ENCODE measurements at places on chromosomes 11 and 22.

GRCh38 chr11:66969584-66970225 is 5.4 kb upstream of the C11orf86 start:
- DNase-seq, result peak; percentile 61

DNA sequence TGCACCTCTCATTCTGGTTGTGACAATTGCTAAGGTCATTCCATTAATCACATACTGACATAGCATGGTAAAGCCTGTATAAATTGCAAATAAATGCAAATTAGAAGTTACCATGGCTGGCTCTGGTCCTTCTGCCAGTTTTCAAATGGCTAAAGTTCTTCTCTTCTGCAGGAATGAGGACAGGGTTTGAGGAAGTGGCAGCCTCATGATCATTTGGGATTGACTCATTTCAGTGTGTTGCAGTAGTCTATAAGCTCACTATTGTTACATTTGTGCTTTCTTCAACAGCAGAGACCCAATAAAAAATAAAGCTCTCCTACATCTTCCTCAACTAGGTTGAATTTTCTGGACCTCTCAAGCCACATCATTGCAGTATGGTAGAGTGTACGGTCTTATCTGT is 60.3 kb downstream of the NECTIN1 start:
- no peak for DNase-seq

- DNase-seq, result no peak
Measured at GRCh38 chr11:106288822-106289387, 211.4 kb downstream of the AASDHPPT start.

DNA sequence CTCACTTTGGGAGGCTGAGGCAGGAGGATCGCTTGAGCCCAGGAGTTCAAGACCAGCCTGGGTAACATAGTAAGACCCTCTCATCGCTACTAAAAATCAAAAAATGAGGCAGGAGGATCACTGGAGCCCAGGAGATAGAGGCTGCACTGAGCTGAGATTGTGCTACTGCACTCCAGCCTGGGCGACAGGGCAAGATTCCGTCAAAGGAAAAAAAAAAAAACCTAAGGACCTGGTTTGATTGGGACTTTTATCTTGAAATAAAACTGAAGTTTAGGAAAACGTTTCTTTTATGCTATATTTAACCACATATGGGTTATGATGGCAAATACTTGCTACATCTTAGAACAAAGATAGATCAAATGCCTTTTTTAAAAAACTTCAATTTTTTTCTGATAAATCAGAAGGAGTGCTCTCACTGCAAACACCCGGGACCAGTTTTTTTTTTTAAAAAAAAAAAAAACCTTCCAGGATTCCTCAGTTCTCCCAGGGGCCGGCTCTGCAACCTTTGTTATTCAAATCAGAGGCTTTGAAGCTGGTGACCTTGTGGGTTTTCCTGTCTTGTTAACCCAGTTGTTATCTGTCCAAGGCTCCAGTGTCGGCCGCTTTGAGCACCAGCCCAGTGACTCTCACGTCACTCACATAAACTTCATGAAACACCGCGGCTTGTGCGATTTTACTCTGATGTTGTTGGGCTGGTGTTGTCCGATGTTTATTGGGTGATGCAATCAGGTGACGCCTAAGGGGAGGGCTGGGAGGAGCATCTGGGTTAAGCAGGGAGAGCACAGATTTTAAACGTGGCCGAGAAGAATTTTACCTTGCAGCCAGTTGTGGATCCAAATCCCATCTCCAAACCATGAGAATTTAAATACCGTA is 24.7 kb upstream of the SLC22A12 start:
- peak; percentile 91 for DNase-seq

GRCh38 chr11:78954696-78955095 is 380.0 kb upstream of the NARS2 start:
- no peak for DNase-seq

DNA sequence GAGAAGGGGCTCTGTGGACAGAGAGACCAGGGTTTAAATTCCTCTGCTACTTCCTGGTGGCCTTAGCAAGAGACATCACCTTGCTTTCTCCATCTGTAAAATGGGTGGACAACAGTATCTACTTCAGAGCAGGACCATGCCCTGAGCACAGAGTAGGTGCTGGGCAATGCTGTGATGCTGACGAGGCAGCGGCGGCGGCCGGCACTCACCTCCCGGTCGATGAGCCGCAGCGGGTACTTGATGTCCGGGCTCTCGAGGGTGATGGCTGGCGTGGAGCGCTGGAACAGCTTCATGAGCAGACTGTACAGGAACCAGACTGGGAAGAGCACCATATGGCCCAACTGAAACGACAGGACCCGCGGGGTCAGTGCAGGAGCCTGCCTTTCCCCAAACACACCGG is 3.9 kb downstream of the ATP5MGL start:
- no peak for DNase-seq

GRCh38 chr11:47489395-47489755 is 40.4 kb upstream of the RAPSN start:
- DNase-seq, result no peak

GRCh38 chr11:111246956-111247355 is 1.4 kb downstream of the POU2AF2 start:
- no peak for DNase-seq

GRCh38 chr22:42889304-42889703 is 32.2 kb upstream of the ARFGAP3 start:
- no peak for DNase-seq

- no peak for DNase-seq
Measured at GRCh38 chr11:121714351-121714750, 261.6 kb upstream of the SORL1-AS1 start.

- DNase-seq, result no peak
Measured at GRCh38 chr11:10352921-10353550, 48.2 kb downstream of the ADM start.

DNA sequence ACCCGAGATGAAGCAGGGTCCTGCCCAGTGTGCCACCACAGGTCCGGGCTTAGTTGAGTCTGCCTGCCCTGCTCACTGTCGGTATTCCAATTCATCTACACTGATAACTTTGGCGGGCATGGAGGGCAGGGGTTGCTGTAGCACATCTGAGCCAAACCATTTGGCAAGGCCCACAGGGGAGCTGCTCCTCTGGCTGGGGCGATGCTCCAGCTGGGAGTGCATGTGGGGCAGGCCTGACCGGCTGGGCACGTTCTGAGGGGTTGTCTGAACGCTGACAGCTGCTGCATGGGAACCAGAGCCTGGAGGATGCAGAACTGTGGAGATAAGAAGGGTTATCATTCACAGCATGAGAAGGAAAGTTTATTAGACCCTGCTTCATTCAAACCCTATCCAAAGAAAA is 40.4 kb downstream of the DRG1 start:
- no peak for DNase-seq

DNA sequence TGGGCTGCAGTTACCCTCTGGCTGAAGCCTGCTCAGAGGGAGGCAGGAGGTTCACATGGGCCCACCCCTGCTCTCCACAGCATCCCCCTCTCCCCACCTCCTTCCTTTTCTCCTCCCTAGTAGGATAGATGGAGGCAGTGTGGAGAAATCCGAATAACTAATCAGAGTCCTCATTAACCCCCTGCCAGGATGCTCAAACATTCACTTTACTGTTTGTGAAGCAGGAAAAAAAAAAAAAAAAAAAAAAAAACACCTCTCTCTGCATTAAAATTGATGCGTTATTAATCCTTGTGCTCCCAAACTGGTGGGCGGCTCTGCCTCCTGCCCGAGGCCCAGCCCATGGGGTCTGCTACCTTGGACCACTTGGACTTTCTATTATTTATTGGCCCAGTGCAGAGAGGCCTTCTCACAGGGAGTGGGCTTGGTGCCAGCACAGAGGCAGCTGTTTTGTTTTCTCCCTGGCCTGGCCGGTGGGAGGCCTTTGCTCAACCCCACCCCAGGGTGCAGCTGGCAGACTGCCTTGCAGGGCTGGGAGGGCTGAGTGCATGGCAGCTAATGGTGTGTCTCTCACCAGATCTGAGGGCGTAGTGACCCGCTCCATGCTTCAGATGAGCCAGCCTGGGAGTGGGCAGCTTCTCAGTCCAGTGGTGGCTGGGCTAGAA is 150.7 kb downstream of the PKNOX2 start:
- peak; percentile 60 for DNase-seq

DNA sequence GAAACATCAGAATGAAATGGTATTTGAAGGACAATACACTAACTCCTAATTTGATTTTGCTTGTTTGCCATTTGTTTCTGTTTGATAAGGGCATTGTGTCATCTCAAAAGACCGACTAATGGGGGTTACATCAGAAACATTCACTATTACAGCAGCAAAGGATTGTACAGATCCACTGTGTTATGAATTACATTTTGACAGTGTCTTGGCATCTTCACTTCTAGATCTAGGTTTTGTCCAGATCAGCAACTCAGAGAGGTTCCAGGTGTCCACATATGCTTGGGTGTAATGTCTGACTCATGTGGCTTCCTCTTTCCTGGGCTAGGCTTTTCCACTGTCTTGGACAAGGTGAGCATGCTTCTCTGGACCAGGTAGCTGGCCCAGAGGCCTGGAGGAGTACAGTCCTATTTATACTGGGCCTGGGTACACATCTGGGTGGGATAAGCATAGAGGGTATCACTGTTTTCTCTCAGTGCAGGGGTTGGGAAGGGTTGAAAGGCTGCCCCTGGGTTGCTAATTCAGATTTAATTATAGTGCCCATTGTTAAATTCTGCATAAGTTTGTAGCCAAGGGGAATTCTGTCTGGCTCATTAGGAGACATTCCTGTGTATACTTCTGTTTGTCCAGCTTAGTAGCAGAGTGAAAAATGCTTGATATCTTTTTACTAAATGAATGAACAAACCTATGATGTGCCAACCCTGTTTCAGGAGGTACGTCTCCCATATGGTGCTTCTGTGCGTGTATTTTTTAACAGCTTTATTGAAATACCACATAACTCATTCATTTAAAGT is 23.8 kb downstream of the DDI1 start:
- peak; percentile 40 for DNase-seq

GRCh38 chr11:504053-504993 is 2.7 kb downstream of the RNH1 start:
- peak; percentile 47 for DNase-seq

DNA sequence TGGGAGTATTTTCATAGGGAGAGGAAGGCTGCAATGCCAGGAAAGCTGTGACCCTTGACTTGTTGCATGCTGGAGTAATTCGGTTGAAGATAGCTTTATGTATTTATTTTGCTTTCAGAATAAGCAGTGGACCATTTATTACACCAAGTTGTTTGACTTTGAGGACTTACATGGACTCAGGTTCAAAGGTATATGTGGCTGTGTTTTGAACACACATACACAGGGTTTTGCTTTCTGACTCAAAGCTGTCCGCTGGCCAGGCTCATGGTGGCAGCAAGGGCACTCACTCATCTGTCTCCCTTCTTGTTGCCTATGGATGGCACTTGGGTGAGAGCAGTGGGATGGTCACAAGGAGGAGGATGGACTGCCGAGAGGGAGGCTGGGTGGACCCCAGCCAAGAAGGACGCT is 6.5 kb downstream of the TIMP3 start:
- DNase-seq, result no peak

DNA sequence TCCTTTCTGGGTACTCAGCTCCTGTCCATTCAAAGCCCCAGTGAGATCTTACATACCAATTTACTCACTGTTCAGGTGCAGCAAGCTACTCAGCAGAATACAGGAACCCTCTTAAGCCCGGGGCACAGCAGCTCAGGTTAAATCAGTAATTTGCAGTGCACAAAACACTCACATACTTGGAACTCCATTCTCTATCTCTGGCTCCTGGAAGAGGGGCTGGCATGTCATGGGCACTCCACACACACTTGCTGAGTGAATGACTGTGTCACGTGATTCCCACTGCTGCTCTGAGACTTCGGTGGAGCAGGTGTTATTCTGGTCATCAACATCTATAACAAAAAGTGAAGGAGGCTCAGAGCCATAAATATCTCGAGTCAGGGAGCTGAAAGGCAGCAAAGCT is 157.3 kb upstream of the BDNF start:
- no peak for DNase-seq

- DNase-seq, result peak; percentile 43
Measured at GRCh38 chr22:46390652-46391301, 55.3 kb downstream of the TRMU start.

GRCh38 chr11:79940974-79941735 is 500.3 kb upstream of the TENM4 start:
- DNase-seq, result no peak

- DNase-seq, result peak; percentile 11
Measured at GRCh38 chr22:43260331-43261231, 73.6 kb upstream of the TTLL12 start.

- DNase-seq, result no peak
Measured at GRCh38 chr11:102800767-102801166, 2.8 kb upstream of the MMP1 start.

DNA sequence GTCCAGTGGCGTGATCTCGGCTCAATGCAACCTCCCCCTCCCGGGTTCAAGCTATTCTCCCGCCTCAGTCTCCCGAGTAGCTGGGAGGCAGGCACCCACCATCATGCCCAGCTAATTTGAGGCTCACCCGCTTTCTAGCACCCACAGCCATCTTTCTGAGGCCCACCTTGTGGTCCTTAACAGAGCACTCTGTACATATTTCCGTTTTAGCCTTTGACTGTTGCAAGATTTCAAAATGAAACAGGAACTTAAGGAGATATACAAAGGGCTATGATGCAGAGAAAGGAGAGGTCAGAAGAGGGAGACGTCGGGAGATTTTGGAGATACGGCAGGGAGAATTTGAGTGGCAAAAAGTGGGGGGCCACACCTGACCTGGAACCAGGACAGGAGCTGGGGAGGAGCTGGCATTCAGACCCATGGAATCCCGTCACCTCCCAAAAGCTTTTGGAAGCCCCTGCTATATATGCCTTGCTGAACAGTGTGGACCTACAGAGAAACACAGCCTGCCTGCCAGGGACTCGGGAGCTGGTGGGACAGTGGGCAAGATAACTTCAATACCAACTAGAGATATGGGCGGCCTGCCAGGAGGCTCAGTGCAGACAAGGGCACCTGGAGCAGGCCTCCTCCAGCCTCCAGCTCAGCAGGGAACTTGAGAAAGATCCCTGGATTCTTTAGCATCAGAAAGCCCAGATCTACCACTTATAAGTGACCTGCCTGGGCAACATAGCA is 8.0 kb upstream of the CLCF1 start:
- no peak for DNase-seq

GRCh38 chr11:116771935-116772334 is 852 bp downstream of the BUD13 start:
- no peak for DNase-seq

DNA sequence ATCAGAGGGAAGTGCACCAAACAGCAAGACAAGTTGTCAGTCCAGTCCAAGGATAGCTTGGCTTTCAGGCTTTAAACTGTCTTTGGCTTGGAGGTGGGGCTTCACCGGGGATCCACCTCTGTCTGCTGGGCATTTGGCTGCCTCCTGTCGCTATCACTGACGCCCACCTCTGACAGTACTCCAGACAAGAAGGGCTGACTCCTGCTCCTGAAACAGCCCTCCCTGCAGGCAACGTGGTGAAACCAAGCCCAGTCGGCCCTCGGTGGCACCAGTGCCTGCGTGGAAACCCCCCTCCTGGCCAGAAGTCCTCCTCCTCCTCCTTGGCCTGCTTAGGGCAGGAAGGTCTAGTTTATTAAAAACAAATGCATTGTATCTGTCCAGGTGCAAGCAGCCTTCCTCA is 16.9 kb downstream of the DHCR7 start:
- DNase-seq, result no peak

- DNase-seq, result peak; percentile 37
Measured at GRCh38 chr11:72930008-72930407, 115.8 kb downstream of the ATG16L2 start.
